T-helper 9 cell (primary cell): ENCODE measurements at places on chromosomes 16 and 17.

GRCh38 chr17:4448197-4448980 is 14.6 kb downstream of the SPNS3 start:
- DNase-seq: no peak

DNA sequence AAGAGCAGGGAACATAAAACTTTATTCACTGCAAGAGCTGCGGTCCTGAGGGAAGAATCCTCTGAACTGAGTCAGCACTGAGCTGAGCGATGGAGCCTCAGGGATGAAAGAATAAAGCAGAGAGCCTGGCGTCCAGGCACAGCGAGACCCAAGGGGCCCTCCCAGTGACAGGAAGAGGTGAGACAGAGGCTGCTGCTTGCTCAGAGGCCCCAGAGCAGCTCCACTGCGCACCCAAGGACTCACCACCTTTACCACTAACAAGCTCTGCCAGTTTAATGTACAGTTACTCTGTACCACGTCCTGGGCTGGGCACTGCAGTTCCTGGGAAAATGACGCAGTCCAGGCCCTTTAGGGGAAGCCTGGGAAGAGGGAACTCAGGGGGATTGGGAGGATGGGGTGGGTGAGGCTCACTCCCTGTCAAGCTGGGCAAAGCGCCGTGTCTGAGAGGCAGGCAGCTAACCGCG is 5.6 kb downstream of the GFAP start:
- DNase-seq: no peak

DNA sequence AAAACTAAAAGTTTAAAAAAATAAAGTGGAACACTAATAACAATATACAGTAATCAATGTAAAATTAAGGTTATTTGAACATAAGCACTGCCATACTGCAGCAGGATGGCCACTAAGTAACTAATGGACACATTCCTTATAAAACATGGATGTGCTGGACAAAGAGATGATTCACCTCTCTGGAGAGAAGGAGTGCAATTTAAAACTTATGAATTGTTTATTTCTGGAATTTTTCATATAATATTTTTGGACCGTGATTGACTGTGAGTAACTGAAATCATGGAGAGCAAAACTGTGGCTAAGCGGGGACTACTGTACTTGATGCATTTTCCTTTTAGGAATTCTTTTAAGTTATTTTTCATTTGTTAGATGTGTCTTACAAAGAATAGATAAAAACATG is 21.8 kb downstream of the CBFB start:
- no peak for DNase-seq

- DNase-seq: no peak
Measured at GRCh38 chr17:27792095-27792494, 8.2 kb downstream of the NOS2 start.

- DNase-seq: peak; percentile 95
Measured at GRCh38 chr17:7851438-7852261, 3.2 kb upstream of the TMEM88 start.

GRCh38 chr17:32516450-32516849 is 29.7 kb downstream of the CDK5R1 start:
- DNase-seq: no peak

DNA sequence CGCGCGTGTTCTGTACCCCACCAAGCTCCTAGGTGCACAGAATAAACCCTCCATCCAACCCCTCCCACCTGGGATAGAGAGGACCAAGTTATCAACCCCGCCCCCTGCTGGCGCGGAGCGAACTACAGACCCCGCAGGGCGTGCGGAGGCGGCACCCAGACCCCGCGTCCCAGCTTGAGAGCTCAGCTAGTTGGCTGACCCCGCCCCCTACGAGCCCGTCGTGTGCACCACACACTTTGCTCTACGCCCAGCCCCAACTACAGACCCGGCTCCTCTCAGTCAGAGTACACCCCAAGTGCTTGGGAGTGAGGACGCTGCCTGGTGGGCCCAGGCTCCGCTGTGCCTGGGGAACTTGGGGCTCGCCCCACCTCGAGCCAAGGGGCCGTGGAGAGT is 1.5 kb downstream of the GRIN2A start:
- no peak for DNase-seq

GRCh38 chr16:70594569-70594968 is 51.8 kb upstream of the IL34 start:
- no peak for DNase-seq

DNA sequence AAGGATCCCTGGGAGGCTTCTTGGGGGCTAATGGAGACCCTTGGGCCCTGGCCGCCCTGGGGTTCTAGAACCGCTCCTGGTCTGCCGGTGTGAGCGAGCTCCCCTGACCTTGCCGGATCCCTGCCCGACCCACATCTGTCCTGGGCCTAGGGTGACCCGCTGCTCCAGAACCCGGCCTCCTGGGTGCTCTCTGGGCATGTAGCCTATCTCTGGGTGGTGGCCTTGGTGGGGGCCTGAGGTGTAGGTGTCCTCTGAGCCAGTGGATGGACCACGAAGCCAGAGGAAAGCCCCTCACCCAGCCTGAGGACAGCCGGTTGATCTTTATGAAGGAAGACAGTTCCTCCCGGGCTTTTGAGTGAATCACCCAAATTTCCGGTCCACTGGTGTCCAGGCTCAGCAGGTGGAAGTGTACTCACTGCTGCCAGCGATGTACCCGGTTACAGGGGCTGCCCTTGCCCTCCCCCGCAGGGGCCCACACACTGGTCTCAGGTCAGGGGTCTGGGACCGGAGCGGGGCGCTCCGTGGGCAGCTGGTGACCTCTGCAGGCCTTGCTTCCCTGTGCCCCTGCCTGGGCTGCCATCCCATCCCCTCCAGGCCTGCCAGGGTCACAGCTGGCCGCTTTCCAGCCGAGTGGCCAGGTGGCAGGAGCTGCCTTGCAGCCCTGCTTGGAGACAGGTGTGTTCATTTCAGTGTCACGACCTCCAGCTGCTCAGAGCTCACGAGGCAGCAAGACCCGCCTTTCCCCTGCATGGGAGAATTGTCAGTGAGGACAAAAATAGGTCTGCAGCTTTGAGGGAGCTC is 10.5 kb upstream of the GSE1 start:
- no peak for DNase-seq

DNA sequence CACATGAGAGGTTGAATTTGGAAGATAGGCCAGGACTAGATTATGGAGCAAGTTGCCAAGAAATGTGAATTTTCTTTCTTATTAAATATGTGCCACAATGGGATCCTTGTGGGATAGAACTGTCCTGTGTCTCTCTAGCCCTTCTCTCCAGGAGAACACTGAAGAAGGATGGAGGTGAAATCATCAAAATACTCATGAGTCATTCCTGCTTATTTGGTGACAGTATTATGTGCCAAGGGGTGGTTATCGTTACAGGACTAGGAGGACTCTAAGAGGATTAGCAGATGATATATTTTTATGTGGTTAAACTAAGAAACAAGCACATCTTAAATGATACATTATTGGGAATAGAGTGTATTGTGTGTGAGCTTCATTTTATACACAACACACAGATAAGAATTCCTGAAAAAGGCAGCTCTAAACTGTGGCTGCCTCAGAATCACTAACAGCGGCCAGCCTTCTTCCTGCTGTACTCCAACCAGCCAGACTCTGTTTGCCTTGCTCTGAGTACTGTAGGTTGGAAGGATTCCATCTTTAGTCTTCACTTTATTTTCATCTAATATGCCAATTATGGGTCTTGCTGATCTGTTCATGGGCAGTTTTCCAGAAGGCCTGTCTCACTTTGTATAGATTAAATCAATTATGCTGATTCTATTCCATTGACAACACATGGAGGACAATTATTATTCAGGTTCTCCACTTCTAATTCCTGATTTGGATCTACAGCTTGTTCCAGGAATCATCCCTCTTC is 325.8 kb downstream of the ABCC12 start:
- no peak for DNase-seq

DNA sequence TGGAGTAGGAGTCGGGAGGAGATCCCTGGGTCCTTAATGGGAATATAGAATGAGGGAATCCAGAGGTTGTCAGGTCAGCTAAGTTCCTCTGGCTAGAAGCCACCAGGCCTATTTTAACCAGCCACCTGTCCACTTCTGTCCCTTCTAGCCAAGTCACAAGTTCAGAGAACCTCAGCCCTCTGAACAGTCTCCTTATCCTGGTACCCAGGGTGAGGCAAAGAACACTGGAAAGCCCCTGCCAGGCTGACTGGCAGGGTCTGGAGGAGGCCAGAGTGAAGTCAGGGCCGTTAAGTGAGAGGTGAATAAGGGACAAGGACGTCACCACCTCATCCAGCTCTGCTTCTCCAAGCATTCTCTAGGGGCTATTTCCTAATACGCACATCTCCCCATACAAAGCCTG is 2.7 kb downstream of the CTDNEP1 start:
- DNase-seq: no peak

GRCh38 chr17:75795820-75796607 is 11.4 kb downstream of the UNK start:
- no peak for DNase-seq

DNA sequence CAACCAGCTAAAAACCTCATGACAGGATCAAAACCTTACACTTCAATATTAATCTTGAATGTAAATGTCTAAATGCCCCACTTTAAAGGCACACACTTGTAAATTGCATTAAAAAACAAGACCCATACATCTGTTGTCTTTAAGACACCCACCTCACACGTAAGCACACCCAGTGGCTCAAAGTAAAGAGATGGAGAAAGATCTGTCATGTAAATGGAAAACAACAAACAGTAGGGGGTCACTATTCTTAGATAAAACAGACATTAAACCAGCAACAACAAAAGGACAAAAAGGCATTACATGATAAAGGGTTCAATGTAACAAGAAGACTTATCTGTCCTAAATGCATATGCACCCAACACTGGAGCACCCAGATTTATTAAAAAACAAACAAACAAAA is 35.6 kb downstream of the SDR42E1 start:
- DNase-seq: no peak

DNA sequence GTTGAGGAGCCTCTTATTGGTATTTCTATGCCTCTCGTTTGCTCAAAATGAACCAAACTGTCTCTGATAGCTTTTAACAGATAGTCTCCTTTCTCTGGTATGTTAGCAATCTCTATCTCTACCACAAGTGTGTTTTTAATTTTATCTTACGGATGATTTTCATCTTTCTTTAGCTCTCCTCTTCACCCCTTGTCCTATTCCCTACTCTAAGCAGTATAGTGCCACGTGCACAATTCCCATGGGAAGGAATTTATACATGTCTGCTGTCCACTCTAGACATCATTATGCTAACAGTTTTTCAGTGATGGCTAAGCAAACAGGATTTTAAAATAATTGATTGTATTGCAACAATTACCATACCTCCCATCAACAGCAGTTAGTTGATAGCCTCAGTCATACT is 177.3 kb downstream of the CYB561 start:
- DNase-seq: no peak
